ENCODE measurements at places on chromosomes 13 and 19.

DNA sequence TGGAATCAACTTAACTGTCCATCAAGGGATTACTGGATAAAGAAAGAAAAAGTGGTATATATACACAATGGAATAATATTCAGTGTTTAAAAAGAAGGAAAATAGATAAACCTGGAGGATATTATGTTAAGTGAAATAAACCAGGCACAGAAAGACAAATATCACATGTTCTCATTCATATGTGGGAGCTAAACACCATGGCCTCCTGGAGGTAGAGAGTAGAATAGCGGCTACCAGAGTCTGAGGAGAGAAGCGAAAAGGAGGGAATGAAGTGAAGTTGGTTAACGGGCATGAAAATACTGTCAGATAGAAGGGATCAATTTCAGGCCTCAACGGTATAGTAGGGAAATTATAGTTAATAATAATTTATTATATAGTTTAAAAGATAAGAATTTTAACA, 147.5 kb upstream of the OBI1 start:
- DNase-seq, result no peak

GRCh38 chr19:17654993-17655392, 33.2 kb downstream of the UNC13A start:
- no peak for DNase-seq

- peak; percentile 71 for DNase-seq
Observed at GRCh38 chr19:3336680-3337523, 29.5 kb upstream of the NFIC start.

GRCh38 chr13:31717583-31717982, 21.7 kb upstream of the RXFP2 start:
- DNase-seq, result no peak

- DNase-seq, result no peak
Observed at GRCh38 chr13:51684076-51684475, 99.8 kb downstream of the WDFY2 start.

- DNase-seq, result no peak
Observed at GRCh38 chr13:41332829-41333228, 21.8 kb downstream of the NAA16 start.

- no peak for DNase-seq
Observed at GRCh38 chr19:17234911-17235299, 8.9 kb downstream of the OCEL1 start.

DNA sequence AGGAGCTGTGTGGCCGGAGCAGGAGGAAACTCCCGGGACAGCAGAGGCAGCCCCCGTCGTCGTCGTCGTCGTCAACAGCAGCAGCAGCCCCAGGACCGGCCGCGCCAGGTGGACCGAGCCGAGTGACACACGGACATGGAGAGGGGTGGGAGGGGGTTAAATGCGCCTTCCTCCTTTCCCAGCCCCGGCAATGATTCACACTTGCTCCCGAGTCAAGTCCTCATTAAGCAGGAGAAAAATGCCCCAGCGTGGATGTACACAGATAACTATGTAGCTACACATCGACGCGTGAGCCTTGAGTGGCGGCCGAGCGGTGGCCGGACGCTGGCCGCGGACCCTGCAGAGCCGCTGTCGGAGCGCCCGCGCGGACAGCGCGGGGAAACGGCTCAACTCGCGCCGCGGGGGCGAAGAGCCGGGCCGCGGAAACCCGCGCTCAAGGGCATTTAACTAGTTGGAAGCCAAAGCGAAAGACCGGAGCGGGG, 645 bp downstream of the UBL3 start:
- peak; percentile 78 for DNase-seq

DNA sequence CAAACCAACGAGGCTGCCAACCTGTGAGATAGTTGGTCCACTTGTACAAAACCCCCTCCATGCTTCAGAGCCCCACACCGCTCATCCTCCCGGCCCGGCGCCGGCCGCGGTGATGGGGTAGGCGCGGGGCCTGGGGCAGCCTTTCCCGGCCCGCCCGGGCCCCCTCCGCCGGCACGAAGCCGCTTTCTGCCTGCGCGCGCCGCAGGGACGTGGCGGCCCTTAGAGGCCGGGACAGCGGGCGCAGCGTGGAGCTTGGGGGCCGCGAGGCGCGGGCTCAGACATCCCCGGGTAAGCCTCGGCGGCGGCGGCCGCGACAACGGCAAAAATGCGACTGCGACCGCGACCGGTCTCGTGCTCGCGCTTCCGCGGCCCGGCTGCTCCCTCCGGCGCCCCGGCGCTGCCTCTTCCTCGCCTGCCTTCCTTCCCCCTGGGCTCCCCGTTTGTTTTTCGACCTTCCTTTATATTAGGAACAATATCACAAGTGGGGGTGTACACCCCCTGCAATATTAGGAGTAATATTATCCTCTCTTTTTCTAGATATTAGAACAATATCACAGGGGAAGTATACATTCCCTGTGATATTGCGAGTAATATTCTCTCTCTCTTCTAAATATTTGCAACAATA, 53.9 kb upstream of the CEACAM21 start:
- DNase-seq, result no peak

GRCh38 chr13:56501750-56502149, 639.0 kb upstream of the PRR20A start:
- DNase-seq, result no peak

- no peak for DNase-seq
Observed at GRCh38 chr13:110070046-110070445, 236.9 kb downstream of the COL4A1 start.

GRCh38 chr13:48853728-48854102, 122.0 kb upstream of the FNDC3A start:
- no peak for DNase-seq

- DNase-seq, result no peak
Observed at GRCh38 chr13:52739468-52740071, at the start of gene CNMD. CNMD (minus strand) TSS chr13:52739820; CDS start chr13:52739701, 119 bp downstream.

GRCh38 chr19:20233105-20233504, 66.1 kb downstream of the ZNF486 start:
- DNase-seq, result no peak

DNA sequence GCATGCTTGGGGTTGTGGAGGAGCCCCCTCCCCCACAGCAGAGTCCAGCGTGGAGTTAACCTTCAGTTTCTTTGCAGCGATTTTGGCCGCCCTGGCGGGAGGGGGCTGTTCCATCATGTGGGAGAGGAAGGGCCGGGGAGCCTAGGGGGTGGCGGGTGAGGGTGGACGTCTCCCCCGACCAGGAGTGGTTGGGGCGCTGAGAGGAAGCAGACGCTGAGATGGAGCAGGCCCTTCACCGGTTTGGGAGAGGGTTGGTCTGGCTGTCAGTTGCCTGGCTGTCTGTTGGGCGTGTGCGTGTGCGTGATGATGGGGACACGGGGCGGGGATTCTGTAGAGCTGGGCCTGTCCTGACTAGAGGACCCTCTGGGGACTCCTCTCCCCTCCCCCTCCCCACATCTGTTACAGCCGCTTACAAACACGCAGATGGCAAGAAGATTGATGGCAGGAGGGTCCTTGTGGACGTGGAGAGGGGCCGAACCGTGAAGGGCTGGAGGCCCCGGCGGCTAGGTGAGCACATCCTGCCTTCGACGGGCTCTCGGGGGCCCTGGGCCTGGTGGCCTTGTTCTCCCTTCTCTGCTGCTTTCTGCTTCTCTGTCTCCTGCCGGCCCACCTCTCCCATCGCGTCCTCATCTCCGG, 9.8 kb upstream of the LIN7B start:
- no peak for DNase-seq

DNA sequence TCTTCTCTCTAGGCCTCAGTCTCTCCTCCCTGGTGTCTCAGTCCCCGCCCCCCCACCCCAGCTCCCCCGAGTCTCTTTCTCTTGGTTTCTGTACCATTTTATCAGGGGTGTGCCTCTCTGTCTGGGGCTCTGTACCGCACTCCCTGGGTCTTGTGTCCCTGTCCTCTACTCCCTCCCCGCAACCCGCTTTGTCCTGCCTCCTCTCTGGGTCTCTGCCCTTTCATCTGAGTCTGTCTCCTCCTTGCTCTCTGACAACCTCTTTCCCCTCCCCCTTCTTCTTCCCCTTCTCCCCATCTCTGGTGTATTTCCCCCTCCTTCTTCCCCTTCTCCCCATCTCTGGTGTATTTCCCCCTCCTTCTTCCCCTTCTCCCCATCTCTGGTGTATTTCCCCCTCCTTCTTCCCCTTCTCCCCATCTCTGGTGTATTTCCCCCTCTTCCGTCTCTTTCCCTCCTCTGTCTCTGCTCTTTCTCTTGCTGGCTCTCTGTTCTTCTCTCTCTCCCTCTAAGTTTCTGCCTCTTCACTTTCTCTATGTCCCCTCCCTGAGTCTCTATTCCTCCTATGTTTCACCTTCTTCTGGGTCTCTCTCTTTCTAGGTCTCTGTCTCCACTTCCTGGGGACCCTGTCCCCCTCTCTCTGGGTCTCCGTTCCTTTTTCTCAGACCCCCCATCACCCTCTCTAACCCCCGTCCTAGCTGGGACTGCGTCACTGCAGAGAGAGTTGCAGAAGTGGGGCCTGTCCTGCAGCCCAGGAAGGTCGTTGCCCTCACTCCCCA, 2.2 kb upstream of the KCNC3 start:
- no peak for DNase-seq

- DNase-seq, result no peak
Observed at GRCh38 chr13:112657850-112658445, 31.9 kb upstream of the ATP11A start.

DNA sequence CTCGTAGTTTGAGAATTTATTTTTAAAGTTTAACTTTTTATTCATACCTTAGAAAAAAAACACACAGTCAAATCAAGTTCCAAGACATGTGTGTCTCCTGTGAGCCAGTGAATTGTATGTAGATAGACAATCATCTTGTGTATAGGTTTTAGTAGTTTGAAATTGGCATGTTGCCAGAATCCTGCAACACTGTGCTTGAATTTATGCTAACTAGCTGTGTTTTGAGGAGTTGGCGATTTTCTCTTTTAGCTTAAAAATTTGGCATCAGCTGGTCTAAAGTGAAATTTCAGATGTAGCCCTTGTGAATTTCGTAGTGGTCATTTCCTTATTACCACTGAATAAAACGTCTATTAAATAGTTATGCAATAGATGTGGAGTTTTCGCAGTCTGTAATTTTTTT, 213.2 kb downstream of the ATP8A2 start:
- DNase-seq, result no peak

GRCh38 chr19:48862827-48863226, 5.6 kb downstream of the PLEKHA4 start:
- no peak for DNase-seq

DNA sequence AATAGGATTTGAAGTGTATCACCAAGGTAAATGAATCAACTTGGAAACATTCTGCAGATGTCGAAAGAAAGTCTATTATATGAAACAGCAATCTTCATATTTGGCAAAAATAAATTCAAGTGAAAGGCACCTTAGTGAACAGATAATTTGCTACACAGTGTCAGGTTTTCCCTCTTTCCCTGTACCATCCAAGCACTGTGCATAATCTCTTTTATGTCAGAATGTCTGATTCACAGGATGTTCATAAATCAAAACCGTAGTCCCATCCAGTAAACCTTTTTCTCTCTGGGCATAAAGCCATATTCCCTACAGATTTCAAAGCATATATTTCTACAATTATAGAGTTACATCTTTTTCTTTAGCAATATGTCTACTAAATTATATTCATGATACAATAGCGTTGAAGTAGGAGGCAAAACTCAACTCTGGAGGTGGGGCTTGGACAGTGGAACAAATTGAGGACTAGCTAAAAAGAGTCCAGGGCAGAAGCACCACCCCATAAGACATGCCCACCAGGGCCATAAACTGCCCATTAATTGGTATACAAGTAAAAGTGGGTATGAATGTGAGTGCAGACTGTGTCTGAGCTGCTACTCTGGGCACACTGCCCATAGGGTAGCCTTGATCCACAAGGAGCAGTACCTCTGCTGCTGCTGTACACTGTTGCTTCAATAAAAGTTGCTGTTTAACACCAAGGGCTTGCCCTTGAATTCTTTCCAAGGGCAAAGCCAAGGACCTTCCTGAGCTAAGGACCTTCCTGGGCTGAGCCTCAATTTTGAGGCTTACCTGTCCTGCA, 72.1 kb upstream of the MYCBP2 start:
- no peak for DNase-seq

- DNase-seq, result no peak
Observed at GRCh38 chr13:25180775-25181537, 8.9 kb upstream of the AMER2 start.

GRCh38 chr19:52248241-52248640, 21.1 kb upstream of the ZNF766 start:
- no peak for DNase-seq

DNA sequence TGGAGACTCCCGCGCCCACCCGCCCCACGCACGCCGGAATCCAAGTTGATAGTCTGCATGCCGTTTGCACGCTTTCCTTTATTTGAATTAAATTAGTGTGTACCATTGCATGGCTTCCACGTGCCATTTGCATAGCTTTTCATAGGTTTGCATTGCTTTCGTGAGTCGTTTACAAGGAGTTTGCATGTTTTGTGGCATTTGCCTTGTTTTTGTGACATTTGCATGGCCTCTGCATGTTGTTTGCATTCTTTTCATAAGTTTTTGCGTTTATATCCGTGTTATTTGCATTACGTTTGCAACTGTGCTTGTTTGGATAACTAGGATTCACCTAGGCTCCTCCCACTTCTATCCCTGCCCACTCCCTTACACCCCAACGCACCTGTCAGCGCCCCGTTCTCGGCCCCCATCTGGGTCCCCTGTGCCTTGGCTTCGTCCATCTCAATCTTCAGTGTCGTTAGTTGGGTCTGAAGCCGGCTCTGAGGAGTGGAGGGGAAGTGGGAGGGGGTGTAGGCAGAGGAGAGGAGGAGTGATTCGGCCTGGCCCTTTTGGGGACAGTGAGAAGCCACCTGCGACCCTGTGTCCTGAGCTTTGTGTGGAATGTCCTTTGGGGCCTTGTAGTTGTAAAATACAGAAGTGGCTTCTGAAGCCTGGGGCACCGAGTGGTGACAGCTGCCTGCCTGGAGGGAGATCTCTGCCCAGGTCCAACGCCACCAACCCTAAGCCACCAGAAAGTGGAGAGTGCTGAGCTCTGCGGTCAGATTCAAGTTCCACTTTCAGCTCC, 2.4 kb downstream of the CCDC194 start:
- DNase-seq, result no peak

DNA sequence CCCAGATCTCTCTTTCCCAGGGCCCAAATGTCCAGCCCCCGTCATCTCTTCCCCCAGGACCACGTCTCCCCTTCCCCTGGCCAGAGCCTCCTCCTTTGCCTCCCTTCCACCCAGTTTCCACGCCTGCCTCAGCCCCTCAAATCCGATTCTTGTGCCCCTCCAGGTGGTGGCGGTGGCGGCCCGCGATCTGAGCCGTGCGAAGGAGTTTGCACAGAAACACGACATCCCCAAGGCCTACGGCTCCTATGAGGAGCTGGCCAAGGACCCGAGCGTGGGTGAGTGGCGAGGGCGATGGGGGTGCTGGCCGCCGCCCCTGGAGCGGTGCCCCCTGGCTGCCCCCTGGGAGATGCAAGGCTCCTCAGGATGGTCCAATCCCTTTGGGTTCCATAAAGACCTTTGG, 1.3 kb downstream of the DHDH start:
- no peak for DNase-seq

- DNase-seq, result peak; percentile 68
Observed at GRCh38 chr13:27270594-27271520, at the start of gene RASL11A. RASL11A (plus strand) TSS chr13:27270830; CDS start chr13:27270945, 115 bp downstream.
